Activated naive CD8-positive, alpha-beta T cell treated with anti-CD3 and anti-CD28 coated beads for 36 hours (primary cell): ENCODE measurements at places on chromosomes 5 and 9.

- DNase-seq = no peak
Observed at GRCh38 chr5:88808153-88808552, 74.8 kb downstream of the MEF2C start.

DNA sequence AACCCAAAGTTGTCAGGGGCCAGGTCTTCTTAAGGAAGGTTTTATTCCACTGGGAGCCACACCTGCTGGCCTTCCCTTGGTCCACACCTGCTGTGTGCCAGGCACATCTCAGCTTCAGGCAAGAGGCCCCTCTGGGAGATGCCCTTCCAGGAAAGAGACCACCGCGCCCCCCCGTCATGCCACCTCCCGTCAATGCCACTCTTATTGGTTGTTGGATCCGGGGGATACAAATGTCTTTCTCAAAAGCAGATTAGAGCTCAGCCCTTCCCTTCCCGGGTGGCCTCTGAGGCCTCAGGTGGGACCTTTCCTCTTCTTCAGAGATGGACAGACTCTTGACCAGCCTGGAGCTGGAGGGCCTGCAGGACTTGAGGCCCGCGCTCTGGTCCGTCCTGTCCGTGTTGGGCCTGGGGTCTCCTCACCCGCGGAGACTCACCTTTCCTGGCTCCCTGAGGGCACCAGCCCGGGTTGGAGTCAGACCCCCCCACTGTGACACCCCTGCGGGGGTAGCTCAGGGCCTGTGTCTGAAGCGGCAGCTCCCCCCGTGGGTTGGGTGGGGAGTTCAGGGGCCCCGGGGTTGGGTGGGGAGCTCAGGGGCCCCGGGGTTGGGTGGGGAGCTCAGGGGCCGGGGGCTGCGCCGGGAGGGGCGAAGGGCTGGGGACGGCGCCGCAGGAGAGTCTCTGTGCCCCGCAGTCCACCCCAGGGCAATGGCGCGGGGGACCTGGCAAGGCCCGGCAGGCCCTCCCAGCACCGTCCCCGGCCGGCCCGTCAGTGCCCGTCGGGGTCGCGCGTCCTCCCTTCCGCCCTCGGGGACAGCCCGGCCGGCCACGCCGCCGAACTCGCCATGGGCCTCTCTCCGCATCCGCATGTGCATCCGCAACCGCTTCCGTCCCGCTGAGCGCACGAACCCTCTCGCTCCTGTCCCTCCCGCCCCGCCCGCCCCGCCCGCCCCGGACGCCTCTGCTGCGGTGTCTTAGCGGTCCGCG, 3.7 kb upstream of the SLC9A3 start:
- DNase-seq = peak; percentile 46

DNA sequence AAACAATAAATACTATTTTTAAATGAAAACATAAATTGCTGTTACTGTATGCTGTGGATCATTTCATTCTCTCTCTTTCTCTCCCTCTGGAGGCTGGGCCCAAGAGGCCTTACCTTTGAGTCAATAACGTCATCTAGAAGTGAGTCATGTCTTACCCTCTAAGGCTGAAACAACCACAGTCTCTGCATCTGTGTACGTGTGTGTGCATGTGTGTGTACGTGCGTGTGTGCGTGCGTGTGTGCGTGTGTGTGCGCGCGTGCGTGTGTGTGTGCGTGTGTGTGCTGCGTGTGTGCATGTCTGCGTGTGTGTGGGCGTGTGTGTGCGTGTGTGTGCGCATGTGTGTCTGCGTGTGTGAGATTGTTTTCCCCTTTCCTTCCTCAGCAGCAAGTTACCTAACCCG, 13.6 kb upstream of the IL17B start:
- DNase-seq = no peak

DNA sequence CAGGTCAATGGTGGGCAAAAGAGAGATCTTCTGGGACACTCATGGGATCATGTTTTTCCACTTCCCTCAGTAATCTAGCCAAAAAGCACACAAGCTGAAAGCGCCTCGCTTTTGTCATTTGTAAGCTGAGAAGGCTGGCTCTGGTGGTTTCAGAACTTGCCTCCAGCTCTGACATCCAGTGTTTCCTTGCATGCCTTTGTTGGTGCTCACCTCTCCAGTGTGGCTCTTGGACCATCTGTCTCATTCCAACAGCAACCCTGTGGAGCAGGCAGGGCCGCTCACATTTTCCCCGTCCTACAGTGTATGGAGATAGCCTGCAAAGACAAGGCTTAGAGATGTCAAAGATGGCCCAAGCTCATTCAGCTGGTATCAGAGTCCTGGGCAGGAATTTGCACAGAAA, 160.8 kb upstream of the KLF4 start:
- no peak for DNase-seq

GRCh38 chr5:180600554-180601041, 9.3 kb upstream of the SCGB3A1 start:
- DNase-seq = no peak

- no peak for DNase-seq
Observed at GRCh38 chr9:36895744-36896260, 138.3 kb downstream of the PAX5 start.

DNA sequence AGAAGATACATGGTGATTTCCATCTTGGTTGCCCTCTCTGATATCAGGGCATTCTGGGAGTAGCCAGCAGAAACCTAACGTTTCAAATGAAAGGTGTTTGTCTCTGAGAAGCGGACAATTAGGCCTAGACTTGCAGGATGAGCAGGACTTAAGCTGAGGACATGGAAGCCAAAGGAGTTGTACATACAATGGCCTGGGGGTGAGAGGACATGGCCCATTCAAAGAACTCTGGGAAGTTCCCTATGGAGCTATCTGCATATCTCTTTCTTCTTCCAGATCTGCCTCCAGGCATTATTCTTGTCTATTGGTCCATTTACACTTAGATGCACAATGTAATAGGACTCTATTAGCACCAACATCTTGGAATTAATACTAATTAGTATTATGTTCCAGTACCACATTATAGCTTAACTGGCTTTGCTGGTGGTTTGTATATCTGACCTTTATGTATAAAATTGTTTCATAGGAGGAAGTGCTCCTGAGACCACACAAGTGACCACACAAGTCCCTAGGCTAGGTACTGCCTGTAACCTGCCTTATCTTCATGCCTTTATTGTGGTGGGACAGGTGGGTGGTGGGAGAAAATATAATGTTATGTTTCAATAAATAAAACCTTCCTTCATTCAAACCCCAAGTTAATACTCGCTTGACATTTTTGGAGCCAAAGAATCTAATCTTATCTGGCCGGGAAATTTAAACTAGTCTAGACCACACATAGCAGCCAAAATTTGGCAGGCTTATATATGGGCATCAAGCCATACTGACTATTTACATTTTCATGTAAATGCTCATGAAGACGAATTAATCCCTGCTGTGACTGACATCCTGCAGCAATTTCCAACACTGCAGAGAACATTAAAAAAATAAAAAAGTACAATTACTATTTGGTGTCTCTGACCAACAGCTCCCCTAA, 52.1 kb upstream of the EQTN start:
- DNase-seq = no peak
